ENCODE measurements at places on chromosomes 6 and 20. TPM values are rescaled to one million over a fixed set of nuclear protein-coding genes. Genes with fewer than 3 reads are reported as not detected.

Gene MCCD1
- not detected for polyA plus RNA-seq

GRCh38 chr20:63346131-63347080 is 14.7 kb downstream of the CHRNA4 start:
- H3K27ac ChIP-seq: no peak overlapping the region
- H3K27me3 ChIP-seq: no peaks in the 10 kb centered on the region
- no peaks in the 10 kb centered on the region for H3K36me3 ChIP-seq
- H3K4me1 ChIP-seq: no peaks in the 10 kb centered on the region

DNA sequence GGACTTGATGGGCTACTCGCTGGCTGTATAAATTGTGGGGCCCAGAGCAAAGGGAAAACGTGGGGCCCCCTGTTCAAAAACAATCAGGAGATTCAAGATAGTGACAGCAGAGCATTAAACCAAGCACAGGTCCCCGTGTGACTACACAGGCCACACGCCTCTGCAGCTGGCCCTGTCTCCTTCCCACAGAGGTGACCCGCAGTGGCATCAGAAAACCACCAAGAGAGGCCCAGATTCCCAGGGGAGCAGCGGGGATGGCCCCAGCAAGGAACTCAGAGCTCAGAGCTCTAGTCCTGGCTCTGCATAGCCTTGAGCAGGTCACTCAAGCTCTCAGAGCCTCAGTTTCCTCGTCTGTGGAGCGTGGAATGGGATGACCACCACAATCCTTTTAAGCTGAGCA is 57.6 kb downstream of the CPNE5 start:
- no peaks in the 10 kb centered on the region for H3K36me3 ChIP-seq
- no peak overlapping the region for H3K27ac ChIP-seq
- H3K27me3 ChIP-seq: no peaks in the 10 kb centered on the region
- H3K4me3 ChIP-seq: no peak overlapping the region

GRCh38 chr6:67680297-67680932 is 954.7 kb upstream of the ADGRB3 start:
- H3K27me3 ChIP-seq: no peaks in the 10 kb centered on the region
- no peak overlapping the region for H3K4me3 ChIP-seq
- no peak overlapping the region for H3K27ac ChIP-seq
- H3K36me3 ChIP-seq: no peaks in the 10 kb centered on the region
- no peak for DNase-seq
- no peaks in the 10 kb centered on the region for H3K4me1 ChIP-seq

GRCh38 chr20:18187020-18187419 is 49.4 kb downstream of the KAT14 start:
- H3K27ac ChIP-seq: no peak overlapping the region
- H3K27me3 ChIP-seq: no peaks in the 10 kb centered on the region
- no peak overlapping the region for H3K4me3 ChIP-seq
- H3K4me1 ChIP-seq: no peaks in the 10 kb centered on the region
- no peak for DNase-seq
